ENCODE measurements at places on chromosomes 12 and 14. TPM values are rescaled to one million over a fixed set of nuclear protein-coding genes. Genes with fewer than 3 reads are reported as not detected.

TAS2R46 gene
- total RNA-seq: 0.88 TPM

POLR3B gene
- total RNA-seq: 13.4 TPM

FAM186B gene
- total RNA-seq: 0.46 TPM

CIT gene
- total RNA-seq: 57.3 TPM

LRR1 gene
- 38.6 TPM for total RNA-seq

CCDC196 gene
- not detected for total RNA-seq

KRT6C gene
- total RNA-seq: not detected

KIF26A gene
- total RNA-seq: 43.0 TPM

BEST3 gene
- 0.11 TPM for total RNA-seq

ACSS3 gene
- total RNA-seq: 19.3 TPM

DHRS7 gene
- 27.7 TPM for total RNA-seq

SERPINA5 gene
- total RNA-seq: 1.2 TPM

DYNLL1 gene
- 618 TPM for total RNA-seq

CD163L1 gene
- total RNA-seq: 0.18 TPM

TMEM253 gene
- 1.9 TPM for total RNA-seq

CMA1 gene
- not detected for total RNA-seq

MUCL1 gene
- not detected for total RNA-seq

OLR1 gene
- not detected for total RNA-seq

RBP5 gene
- 2.1 TPM for total RNA-seq

Data from H9 (cell line).